ENCODE measurements at places on chromosomes 7 and 10. TPM values are rescaled to one million over a fixed set of nuclear protein-coding genes. Genes with fewer than 3 reads are reported as not detected.

DNA sequence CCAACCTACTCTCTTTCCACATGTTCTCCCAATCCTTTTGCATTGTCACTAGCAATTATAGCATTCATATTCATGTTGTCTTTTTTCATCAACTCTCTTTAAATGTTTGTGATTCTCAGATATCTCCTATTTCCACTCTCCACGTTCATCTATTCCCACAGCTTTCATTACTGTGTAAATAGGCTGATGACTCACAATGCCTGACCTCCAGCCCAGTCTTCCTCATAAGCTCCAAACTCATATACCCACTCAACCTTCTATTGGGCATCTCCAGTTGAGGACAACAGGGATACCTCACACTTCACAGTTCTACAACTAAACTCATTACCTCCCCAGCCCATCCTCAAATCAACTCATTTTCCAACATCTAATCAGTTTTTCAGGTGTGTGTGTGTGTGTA is 194.1 kb downstream of the DGKI start:
- no peak for DNase-seq

DNA sequence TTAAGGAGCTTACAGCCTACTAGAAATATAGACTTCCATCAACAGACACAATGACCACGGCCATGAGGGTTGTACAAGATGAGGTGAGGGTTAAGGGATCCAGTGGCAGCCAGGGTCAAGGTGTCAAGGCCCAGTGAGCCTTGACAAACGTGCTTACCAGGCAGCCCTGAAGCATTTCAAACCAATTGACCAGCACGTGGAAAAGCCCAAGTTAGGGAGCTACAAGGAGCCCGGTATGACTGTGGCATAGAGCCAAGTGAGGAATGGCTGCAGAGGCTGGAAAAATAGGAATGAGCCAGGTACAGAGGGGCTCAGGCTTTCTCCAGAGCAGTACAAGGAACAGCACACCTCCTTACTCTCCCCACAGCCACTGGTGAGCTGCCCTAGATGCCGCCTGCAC is 12.7 kb downstream of the AFAP1L2 start:
- no peak for DNase-seq

- no peak for DNase-seq
These were observed 388.7 kb upstream of the MGMT start for GRCh38 chr10:129078346-129078745.

GRCh38 chr7:131948434-131949053 is 392.1 kb upstream of the PODXL start:
- no peak for DNase-seq

DNA sequence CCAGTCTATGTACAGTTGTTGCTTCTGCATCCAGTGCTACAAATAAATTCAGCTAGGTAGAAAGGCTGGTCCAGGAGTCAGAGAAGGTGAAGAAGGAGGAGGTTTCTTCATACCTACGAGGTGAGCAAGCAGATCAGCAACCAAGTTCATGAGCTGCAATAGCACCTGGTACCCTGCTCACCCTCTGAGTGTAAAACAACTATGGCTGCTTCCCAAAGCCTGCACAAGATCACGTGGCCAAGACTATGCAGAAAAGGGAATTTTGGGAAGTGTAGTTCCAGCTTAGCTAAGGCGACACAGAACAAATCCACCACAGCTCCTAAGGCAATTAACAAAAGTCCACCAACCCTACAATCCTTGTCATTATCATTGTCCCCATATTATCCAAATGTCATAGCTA is 95.9 kb upstream of the AUTS2 start:
- DNase-seq, result no peak

Gene GIMAP2
- 11.7 TPM for total RNA-seq

GRCh38 chr7:27590416-27590815 is 72.3 kb downstream of the HIBADH start:
- DNase-seq, result no peak

Measured in sciatic nerve (tissue), 2 donors.